ENCODE measurements at places on chromosomes 16 and 17.

DNA sequence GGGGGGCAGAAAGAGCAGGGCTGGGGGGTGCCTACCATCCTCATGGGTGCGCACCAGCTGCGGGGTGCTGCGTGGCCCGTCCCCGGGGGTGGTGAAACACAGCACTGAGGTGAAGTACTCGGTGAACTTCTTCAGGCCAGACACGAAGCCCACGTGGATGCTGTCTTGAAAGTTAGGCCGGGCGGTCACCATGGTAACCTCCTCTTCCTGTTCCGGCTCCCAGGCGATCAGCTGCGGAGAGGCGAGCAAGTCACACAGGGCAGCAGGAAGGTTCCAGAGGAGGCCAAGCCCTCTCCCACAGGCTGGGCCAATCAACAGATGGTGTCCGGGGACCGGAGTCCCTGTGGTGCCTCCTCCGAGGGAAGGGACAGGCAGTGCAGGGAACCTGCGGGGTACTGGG is 90.1 kb upstream of the CDC42EP4 start:
- no peak for DNase-seq

- no peak for DNase-seq
These were observed 58.0 kb upstream of the GSE1 start for GRCh38 chr16:85554889-85555718.

- no peak for DNase-seq
These were observed 2.2 kb upstream of the ZNF750 start for GRCh38 chr17:82841921-82842596.

- no peak for DNase-seq
These were observed 24.8 kb downstream of the ITPRIPL2 start for GRCh38 chr16:19138601-19139000.
